T follicular helper cell (primary cell): ENCODE measurements at places on chromosomes 12 and 14.
A peak's percentile ranks its signal among the peaks of the same experiment; 100 is the strongest.

- DNase-seq: no peak
These were observed 17.7 kb downstream of the WNT5B start for GRCh38 chr12:1646569-1647284.

DNA sequence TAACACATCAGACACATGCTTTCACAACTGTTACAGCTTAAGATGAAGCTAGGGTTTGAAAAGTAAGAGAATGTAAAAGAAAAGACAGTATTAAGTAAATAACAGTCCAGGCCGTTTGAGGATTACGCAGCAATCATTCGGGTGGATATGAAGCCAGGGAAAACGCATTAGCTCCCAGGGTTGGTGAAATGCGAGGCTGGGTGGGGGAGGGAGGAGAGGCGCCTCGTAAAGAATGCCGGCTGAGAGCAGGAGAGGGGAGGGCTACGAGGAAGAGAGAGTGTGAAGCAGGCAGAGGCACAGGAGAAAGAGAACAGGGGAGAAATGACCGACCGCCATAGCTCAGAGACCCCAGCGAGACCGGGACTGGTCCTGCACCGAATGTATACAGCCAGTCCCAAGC lies 73.0 kb downstream of the IQSEC3 start:
- DNase-seq: no peak

DNA sequence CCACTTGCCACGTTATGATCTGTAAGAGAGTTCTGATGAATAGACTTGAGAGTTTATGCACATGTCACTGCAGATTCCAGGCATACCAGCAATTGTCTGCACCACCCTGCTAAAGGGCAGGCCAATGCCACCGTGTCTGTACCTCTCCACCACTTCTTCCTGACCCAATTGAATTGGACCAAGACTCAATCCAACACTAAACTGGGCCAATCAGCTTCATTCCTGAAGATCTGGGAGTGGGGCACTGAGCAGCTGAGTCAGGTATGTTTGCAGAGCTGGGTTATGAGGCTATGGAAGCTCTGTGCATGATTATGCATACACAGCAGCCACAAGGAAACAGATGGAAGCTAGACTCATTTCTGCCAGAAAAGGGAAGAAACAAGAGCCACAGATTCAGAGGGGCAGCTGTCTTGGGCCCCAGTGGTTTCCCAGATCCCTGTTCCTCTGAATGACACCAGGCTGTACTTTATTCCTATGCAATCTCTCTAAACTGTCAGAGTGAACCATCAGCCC lies 28.0 kb downstream of the DAO start:
- no peak for DNase-seq

DNA sequence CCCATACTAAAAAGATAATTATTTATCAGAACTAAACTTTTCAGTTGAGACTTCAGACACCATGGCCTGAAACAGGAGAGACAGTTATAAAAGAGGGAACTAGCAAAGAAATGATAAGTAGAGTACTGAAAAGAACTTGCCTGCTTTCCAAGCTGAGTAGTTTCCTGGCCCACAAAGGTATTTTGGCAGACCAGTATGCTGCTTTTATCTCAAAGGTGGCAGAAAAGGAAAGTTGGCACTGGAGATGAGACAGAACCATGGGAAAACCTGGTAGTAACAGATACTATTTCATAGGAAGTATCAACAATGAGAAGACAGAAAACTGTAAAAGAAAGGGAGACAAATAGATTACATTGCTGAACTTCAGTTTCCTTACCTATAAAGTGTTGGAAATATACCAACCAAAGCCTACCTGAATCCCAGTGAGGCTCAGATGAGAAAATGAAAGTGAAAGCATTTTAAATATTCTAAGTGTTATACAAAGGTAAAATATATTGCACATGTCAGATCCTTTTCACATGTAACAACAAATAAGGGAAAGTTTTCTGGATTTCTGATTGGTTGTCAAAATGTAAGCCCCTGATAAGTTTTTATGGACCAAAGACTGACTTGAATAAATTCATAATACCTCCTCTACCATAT lies 155.3 kb upstream of the FSCB start:
- no peak for DNase-seq

DNA sequence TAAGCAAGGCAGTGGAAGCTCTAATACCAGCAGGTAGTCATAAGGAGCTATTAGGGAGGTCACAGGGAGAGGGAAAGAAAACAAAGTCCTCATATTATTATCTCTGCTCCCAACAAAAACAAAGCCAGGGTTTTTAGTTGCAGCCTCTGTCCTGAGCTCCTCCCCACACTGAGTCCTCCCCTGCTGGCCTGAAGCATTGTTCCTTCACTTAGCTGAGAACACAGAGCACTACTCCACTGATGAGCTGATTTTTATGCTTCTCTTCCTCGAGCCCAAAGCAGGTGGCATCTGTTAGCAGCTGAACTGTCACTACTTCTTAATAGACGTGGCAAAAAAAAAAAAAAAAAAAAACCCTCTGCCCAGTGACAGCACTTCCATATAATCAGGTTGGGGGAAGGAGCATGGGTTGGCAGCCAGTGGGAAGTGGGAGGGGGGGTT lies 10.5 kb upstream of the STAC3 start:
- no peak for DNase-seq

GRCh38 chr12:24617471-24617870 lies 331.4 kb downstream of the BCAT1 start:
- DNase-seq: no peak

- no peak for DNase-seq
These were observed 48.8 kb upstream of the SLC38A4 start for GRCh38 chr12:46874642-46875041.

DNA sequence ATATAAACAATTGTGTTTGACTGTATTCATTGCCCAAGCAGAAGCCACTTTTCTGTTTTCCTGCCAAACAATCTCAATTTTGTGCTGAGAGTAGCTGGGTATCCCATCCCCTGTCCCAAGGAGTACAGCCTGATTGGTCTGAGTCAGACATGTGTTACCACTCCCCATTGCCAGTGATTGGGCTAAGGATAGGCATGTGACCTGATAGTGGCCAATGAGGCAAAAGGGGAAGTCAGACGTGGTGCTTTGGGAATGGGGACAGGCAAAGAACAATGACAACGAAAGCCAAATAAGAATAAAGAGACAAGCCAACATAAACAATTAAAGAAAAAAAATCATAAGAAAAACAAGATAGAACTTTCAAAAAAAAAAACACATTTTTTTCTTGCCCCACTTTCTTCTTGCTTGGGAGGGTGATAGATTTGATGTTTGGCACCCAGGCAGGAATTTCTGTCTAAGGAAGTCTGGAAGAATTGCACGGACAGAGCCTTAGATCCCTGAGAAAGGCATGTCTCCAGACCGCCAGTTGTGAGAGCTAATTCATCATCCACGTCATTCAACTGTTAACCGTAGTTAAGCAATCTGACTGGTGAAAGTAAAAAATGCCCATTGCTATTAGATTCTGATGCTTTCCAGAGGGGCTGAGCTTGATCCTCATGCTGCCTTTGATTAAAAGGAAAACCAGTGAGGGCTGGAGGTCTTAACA lies 626.6 kb upstream of the TMEM132C start:
- DNase-seq: no peak

- DNase-seq: no peak
These were observed 118.6 kb upstream of the SYT1 start for GRCh38 chr12:78746001-78746400.

DNA sequence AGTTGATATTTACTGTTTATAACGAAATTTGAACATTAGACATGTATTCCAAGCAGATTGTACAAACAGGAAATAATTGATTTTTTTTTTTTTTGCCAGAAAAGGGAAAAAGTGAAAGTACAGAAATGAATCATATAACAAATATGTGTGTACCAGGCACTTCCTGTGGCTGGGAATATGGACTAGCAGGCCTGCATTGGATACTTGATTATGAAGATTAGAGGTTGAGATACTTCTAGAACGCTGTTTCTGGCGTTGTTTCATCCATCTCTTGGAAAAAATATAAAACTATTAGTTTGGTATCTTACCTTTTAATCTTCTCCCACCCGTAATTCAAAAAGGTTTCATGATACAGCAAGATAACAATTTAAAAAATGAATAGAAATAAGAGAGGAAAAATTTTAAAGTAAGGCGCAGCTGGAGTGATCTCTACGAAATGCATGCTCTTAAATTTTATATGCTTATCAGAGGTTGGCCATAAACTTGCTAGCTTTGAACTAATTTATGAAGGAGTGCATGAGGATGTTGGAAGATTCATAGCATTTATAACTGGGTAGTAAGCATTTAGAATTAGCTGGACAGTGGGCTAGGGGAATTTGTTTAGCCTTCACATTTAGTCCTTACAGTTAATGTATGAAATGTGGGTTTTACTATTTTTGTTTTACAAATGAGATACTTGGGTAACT lies 90.8 kb downstream of the AEBP2 start:
- no peak for DNase-seq

DNA sequence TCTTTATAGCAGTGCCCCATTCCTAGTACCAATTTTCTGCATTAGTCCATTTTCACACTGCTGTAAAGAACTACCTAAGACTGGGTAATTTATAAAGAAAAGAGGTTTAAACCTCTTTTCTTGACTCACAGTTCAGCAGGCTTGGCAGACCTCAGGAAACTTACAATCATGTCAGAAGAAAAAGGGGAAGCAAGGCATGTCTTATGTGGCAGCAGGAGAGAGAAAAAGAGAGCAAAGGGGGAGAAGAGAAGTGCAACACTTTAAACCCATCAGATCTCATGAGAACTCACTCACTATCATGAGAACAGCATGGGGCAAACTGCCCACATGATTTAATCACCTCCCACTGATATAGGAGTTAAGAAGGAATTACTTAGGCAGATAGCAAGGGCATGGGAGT lies 101.6 kb upstream of the PLEKHG7 start:
- no peak for DNase-seq

GRCh38 chr14:91599994-91600393 lies 89.9 kb upstream of the PPP4R3A start:
- DNase-seq: no peak

DNA sequence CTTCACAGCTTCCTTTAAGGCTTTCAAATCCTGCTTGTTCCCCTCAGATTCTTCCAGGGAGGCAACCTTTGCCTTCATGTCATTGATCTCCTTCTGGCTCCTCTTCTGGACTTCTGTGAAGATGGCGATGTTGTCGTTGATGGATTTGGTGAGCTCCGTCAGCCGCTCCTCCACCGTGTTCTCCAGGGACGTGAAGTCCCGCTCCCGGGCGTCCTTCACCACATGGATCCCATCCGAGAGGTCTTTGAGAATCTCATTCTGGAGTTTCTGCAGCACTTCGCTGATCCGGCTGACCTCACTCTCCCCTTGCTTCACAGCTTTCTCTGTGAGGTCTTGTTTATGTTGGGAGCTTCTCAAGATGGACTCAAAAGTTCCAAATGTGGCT lies 7.9 kb downstream of the CKAP4 start:
- no peak for DNase-seq

DNA sequence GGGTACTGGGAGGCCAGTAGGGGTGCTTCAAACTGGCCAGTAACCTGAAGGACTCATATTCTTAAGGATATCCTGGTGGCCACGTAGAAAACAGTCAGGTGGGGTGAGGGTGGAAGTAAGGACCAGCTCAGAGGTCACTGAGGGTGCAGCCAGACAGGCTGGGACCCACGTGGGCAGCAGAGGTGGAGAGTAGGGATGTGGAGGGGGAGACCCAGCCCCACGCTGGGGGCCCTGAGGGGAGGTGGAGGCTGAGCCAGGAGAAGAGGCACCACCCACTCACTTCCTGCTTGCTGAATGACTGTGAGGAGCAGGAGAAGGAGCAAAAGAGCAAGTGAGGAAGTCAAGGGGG lies 12.6 kb upstream of the SERPINA3 start:
- no peak for DNase-seq

DNA sequence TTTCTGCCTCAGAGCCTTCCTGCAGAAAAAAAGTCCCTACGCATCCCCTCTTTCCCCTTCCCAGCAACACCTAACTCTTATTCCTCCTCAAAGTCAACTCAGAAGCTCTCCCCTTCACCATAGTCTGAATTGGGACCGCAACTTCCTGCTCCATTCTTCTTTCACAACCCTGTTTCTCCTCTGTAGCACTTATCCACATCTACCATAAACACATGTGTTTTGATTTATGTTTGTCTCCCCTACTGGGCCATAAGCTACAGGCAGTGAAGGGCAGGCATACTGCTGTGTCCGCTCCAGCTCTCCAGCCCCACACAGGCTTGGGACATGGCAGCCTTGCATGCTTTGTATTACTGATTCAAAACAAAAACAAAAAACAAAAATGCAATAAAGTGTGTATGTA lies 5.9 kb downstream of the SDR9C7 start:
- DNase-seq: no peak

GRCh38 chr12:6996040-6996441 lies 22.2 kb downstream of the LPCAT3 start:
- DNase-seq: no peak

DNA sequence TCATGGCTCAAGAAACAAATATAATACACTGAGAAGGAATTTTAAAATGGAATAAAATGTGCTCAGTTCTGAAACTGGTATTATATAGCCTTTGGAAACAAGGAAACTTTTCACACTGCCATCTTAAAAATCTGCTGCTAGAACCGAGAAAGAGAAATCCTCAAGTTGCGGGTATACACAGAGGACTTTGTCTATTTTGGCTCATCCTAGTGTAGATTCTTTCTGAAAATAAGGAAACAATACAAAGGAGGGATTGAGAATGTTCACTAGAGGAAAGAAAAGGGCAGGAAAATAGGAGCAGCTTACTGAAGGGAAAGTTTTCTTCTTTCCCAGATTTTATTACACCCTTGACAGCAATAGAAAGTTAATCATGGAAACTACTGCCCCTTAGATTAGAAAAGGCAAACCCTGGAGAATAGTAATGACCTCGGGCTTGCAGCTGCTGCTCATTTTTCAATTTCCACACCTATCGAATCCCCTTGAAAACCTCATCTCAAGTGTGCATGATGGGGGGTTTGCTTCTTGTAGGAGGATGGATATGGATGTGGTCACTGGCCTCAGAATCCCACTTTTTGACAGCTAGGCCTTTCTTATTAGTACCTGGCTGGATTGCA lies 104.6 kb downstream of the DAAM1 start:
- DNase-seq: no peak

GRCh38 chr14:61444215-61444768 lies 122.9 kb downstream of the PRKCH start:
- peak; percentile 51 for DNase-seq

DNA sequence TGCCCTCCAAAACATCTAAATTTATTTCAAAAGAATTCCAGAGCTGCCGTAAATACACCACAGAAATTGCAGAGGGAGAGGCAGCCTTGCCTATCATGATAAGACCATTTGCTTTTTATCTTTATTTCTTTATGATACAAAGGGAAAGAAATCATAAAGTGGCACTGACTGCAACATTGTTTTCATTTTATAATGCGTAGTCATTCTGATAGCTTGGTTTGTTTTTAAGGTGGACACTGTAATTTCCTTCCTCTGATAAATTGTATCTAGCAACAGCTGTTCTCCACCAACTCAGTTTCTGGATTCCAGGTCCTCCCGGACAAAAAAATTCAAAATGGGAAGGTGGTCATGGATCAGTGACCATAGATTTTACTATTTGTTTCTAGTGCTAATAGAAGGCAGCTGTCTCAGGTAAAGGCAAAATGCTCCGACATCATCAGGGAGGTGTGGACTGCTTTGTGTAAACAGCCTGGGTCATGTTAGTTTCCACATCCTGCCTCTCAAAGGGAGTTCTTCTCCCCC lies 623 bp upstream of the TSPAN8 start:
- DNase-seq: no peak
